ENCODE measurements at places on chromosomes 2 and 18.

GRCh38 chr2:62731275-62731674 is 25.8 kb downstream of the EHBP1 start:
- DNase-seq = no peak

DNA sequence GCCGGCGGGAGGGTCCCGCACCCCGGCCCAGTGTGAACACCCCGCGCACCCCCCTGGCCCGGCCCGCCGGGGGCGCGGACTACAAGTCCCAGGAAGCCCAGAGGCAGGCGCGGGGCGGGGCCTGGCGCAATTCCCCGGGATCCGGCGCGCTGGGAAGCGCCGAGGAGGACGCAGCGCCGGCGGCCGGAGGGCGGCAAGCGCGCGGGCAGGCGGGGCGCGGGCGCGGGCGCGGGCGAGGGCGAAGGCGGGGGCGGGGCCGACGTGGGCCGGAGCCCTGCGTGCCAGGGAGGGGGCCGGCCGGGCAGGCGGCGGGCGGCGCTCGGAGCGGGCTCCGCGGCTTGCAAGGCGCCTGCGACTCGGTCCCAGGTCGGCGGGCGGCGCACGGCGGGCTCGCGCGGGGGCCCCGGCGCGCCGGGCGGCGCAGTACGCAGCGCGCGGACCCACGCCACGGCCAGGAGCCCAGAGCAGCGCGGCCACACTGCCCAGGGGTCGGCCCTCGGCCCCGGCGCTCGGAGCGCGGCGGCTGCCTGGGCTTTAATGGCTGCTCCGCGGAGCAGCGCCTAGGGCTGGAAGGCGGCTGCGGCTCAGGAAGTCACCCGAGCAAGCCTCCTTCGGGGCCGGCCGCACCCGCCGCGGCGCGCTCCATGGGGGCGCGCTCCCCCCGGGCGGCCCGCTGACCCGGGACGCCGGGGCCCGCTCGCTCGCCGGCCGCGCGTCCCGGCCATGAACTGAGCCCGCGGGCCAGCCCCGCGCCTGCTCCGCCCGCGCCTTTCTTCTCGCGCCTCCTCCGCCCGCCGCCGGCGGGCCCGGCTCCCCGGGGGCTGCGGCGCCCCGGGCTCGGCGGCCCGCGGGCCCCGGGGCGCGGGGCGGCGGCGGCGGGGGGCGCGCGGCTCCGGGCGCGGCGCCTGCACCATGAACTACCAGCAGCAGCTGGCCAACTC is at the start of gene AGAP1:
TSS of gene AGAP1 (plus strand) at position 269 of the 941 bp plus-strand sequence.
- DNase-seq = no peak

DNA sequence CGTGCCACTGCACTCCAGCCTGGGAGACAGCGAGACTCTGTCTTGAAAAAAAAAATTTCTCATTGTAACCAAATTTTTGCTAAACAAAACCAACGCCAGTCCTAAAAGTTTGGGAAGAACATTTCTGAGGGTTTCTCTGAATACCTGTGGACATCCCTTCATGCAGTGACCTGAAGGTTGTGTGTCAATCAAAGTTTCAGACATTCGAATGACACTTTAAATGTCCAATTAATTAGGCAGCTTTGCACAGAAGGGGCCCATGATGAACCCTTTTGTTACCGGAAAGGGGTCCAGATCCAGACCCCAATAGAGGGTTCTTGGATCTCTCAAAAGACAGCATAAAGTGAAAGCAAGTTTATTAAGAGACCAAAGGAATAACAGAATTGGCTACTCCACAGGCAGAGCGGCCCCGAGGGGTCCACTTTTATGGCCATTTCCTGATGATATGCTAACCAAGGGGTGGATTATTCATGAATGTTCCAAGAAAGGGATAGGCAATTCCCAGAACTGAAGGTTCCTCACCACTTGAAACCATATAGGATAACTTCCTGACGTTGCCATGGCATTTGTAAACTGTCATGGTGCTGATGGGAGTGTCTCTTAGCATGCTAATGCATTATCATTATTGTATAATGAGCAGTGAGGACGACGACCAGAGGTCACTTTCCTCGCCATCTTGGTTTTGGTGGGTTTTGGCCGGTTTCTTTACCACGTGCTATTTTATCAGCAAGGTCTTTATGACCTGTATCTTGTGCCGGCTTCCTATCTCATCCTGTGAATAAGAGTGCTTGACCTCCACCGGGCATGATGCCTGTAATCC is 27.5 kb upstream of the HPCAL1 start:
- DNase-seq = no peak

DNA sequence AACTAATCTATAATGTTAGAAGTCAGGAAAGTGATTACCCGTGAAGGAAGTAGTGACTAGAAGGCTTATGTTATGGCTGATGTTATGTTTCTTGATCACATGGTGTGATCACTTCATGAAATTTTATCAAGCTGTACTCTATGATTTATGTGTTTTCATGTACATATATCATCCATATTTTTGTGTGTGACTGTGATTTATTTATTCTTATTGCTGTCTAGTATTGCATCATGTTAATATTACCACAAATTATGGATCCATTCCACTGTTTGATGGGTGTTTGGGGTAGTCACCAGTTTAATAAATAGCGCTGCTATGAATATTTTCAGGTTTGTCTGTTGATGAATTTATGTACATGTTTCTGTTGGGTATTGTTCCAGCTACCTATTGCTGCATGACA is 59.4 kb downstream of the SH2D6 start:
- DNase-seq = no peak

- no peak for DNase-seq
These were observed 107.2 kb downstream of the COPS8 start for GRCh38 chr2:237192881-237193280.

GRCh38 chr2:36708041-36708741 is 11.7 kb downstream of the VIT start:
- no peak for DNase-seq

DNA sequence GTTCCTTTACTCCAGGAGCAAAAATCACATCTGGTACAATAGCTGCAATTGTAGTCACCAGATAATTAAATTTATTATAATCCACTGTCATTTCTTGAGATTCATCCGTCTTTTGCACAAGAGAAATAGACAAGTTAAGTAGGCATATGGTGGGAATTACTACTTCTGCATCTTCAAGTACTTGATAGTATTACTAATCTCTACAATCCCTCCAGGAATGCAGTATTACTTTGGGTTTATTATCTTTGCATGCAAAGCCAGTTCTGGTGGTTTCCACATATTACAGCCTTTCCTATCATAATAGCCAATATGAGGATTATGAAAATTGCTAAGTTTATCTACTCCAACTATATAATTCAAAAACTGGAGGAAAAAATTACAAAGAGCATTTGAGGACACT is 254.1 kb downstream of the IKZF2 start:
- no peak for DNase-seq

DNA sequence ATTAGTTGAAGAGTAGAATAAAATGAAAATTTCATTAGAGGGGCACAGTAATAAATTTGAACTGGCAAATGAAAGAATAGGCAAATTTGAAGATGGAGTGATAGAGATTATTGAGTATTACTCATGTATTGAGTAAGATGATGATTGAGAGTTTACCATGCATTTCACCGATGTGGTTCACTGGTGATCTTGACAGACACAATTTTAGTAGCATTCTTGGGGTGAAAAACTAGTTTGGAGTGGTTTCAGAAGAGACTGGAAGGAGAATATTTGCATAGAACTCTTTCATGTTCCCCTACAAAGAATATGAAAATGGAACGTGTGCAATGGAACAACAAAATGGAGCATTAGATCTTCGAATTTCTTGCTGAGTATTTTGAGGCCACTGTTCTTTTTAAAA is 121.4 kb downstream of the ASXL3 start:
- no peak for DNase-seq

DNA sequence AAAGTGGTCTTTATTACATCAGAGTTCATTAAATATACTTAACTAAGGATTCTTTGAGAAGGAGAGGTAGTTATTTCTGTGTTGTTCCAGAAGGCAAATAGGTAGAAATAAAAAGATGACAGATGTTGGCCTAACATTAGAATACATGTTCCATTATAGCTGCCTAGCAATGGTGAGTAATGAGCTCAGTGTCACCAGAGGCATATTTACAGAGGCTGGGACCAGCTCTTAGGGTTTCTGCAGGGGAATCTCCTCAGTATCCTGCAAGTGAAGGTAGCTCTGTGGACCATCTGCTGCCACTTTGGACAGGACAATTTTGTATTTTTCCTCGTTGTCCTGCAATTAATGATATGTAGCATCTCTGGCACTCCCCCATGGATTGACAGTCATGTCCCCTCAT is 416.0 kb downstream of the THSD7B start:
- no peak for DNase-seq

DNA sequence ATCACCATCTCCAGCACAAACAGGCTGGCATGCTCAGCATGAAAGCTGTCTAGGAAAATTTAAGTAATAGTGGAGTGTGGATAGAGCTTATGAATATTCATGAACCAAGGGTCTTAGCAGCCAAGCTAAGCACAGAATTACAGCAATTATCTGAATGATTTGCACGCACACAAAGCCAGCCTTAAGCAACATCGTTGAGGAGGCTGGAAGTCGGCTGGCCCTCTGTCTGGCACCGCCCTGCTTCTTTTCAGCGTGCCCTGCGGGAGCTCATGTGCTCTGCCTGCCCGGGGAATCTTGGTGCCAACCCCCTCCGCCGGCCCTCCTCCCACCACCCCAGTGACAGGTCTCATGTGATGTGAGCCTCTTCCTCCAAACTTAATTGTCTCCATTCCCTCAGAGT is 540.1 kb downstream of the CMPK2 start:
- no peak for DNase-seq

DNA sequence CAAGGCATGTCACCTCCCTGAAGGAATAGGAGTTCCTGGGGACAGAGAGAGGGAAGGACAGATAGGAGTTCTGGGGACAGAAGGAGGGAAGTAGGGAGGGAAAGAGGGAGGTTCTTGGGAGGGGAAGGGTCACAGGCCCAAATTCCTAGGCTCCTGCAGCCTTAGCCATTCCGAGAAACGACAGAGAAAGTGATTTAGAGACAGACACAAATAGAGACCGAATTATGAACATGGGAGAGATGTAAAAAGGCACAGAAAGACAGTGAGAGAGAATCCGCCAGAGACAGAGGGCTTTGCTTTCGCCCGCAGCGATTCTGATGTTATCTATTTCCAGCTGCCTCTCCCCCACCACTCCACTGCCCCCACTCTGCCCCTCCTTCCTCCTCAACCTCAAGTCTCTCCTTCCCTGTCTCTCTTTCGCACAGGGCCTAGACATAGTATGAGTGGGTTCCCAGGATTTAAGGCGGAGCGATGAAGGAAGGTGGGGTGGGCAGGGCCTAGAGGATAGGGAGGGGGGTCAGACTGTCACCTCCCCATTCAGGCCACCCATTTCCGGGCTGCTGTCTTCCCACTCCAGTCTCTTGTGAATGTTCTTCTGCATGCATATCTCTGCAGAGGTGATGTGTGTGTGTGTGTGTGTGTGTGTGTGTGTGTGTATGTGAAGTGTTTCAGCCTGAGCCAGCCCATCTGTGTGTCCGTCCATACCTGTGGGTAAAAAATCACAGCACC is 3.3 kb upstream of the WNT6 start:
- no peak for DNase-seq

DNA sequence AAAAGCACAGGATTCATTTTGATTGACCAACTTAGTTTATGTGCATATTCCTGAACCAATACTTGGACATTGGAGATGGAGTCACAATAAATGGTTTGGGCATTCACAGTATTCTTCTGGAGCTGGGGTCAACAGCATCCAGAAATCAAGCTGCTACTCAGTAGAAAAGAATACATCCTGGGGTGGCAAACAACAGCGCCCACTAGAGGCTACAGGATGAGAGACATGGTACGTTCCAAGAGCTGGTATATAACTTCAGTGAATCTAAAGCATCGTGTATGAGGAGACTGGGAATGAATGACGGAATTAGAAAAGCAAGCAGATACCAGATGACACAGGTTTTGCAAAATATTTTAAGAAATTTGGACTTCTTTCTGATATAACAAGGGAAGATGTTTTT is 142.9 kb upstream of the FIGN start:
- DNase-seq = no peak

All from CD14-positive monocyte (primary cell).